ENCODE measurements at places on chromosomes 7 and 10.

DNA sequence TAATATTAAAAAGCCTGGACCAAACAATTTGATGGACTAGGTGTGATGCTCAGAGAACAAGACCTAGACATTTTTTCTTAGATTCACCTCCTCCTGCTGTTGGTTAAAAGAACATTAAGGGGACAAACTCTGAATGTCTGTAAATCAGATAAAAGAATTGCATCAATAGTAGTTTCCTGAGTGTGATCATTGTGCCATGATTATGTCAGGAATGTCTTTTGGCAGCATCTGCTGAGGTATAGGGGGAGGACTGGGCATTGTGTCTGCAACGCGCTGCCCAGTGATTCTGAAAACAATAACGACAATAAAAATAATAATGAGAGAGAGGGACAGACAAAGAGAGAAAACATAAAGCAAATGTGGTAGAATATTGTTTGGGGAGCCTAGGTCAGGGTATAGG is 6.9 kb downstream of the C7orf57 start:
- DNase-seq: no peak

- no peak for DNase-seq
Measured at GRCh38 chr7:75704928-75705327, 33.8 kb downstream of the HIP1 start.

DNA sequence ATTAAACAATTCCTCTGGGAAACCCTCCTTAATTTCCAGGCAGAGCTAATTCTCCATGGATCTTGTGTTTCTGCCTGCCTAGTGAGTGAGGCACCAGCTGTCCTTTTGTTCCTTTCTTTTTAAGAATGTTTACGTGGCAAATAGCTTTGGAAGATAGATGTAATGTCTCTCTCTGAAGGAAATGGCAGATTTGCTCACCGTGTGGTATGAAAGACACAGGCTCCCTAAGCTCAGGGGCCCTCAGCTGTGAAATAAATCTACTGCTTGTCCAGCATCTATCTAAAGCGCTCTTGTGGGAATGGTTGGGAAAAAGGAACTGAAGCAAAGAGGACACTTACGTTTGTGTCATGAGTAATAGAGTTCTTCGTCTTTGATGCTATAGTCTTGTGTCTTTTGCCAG is 64.6 kb downstream of the FAS start:
- DNase-seq: no peak

GRCh38 chr10:112352044-112352443 is 21.9 kb upstream of the ACSL5 start:
- no peak for DNase-seq

DNA sequence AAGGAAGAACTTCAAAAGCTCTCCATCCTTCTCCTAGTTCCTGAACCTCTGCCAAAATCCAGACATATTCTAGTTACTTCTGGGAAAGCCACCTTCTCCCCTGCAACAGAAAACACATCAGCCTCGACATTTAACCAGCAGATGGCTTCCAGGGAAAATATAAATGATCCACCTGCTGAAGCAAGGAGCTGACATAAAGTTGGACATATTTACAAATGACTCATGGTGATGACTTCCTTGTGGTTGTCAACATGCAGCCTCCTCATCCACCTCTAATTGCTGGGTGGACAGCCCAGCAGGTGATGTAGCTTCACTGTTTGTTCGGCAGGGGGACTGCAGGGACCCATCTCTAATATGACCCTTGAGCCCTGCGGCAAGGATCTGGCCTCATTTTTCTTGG is 266.0 kb downstream of the C7orf25 start:
- no peak for DNase-seq

- no peak for DNase-seq
Measured at GRCh38 chr7:75653651-75654050, 85.1 kb downstream of the HIP1 start.
